Stimulated activated effector memory CD8-positive, alpha-beta T cell treated with anti-CD3 and anti-CD28 coated beads, Interleukin-12 subunit alpha, Interleukin-12 subunit beta, amount 100 ng/mL, for 72 hours (primary cell): ENCODE measurements at places on chromosomes 2 and 18.

GRCh38 chr2:20428717-20429490, 18.0 kb upstream of the RHOB start:
- no peak for DNase-seq

DNA sequence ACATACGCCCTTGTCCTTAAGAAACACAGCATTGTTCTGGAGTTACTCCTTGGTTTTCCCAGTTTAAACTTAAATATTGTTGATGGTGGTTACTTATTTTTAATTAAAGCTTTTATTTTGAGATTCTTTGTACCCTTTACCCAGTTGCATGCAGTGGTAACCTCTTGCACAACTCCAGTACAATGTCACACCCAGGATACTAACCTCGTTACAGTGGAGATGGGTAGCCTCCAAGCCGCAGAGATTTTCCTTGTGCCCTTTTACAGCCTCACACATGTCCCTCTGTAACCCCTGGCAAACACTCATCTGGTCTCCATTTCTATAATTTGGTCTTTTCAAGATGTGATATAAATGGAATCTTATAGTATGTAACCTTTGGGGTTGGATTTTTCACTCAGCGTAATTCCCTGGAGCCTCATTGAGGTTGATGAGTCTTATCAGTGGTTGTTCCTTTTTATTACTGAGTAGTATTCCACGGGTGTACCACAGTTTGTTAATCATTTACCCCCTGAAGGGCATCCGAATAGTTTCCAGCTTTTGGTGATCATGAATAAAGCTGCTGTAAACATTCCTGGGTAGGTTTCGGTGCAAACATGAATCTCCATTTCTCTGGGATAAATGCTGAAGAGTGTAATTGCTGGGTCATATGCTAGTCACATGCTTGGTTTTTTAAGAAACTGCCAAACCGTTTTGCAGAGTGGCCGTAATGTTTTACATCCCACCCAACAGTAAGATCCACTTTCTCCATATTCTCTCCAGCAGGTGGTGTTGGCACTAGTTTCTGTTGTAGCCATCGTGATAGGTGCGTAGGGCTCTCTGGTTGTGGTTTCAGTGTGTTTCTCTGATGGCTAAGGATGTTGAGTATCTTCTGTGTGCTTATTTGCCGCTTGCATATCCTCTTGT, 68.6 kb downstream of the DGKD start:
- DNase-seq: no peak

GRCh38 chr2:98464772-98465310, 20.2 kb downstream of the INPP4A start:
- no peak for DNase-seq

DNA sequence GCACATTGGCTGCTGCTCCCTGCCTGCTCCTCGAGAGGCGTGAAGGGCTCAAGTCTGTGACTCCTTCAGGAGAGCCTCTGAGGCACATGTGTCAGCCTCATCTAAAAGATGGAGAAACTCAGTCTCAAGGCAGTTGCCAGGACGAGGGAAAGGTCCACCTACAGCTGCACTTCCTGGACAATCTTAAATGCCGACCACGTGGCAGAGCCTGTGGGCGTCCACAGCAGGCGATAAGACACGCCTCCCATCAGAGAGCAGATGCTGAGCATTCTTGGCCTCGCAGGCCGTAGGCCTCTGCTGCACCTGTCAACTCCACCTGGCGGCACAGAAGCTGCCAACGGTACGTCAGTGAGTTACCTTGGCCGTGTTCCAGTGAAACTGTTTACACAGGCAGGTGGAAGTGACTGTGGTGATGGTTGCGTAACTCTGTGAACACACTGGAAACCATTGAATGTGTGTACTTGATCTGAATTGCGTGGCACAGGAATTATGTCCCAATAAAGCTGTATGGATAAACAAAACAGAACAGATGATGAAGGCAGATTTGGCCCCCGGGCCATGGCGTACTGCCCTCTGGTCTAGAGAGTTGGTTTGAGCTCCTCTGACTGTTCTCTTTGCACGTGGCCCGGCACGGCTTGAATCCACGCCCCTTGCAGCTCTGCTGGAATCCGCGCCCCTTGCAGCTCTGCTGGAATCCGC, 114.5 kb downstream of the RNF144A start:
- no peak for DNase-seq

DNA sequence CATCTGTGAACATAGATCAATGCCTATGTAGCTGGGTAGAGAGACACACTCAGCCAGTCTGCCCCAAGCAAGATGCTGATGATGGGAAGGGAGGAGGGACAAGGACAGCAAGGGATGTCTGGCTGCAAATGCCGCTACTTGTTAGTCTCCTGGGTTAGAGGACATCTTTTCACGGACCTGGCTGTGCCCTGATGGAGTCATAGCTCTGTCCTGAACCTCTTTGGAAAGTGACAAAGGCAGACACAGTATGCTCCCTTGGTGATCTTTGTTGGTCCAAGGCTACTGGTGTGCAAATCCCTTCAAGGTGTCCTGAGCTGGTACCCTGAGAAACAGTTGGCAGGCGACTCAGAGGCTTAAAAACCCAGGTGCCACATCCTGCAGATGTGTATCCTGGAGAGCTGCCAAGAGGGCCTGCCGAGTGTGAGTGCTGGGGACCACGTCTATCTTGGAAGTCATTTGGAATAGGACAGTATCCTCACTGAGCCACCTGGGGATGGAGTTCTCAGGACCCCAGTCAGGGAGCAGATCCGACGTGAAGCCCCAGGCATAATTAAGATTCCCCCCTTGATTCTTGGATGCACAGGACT, 10.8 kb downstream of the FOSL2 start:
- DNase-seq: no peak

- no peak for DNase-seq
These were observed 54.3 kb downstream of the RAB10 start for GRCh38 chr2:26088038-26088643.

DNA sequence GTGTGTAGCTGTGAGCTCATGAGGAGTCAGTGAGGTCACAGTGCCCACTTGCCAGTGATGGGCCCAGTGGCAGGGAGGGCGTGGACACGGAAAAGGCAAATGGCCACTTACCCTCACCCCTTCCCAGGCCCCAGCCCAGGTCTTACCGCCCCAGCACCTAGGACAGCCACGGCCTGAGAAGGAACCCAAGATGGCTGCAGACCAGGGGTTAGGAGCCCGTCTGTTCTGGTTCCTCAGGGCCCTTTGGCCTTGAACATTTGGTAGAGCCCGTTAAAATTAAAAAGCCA, 74.1 kb downstream of the EMX1 start:
- no peak for DNase-seq

DNA sequence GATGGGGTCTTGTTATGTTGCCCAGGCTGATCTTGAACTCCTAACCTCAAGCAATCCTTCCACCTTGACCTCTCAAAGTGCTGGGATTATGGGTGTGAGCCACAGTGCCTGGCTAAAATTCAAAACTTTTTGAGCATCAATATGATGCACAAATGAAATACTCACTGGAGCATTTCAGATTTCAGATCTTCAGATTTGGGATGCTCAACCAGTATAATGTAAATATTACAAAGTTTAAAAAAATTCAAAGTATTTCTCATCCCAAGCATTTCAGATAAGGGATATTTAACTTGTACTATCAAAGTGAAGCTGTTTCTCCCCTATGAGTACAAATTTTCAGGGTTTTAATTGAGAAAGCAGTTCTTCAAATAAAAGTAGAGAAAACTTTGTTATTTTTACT, 164.1 kb upstream of the CCDC68 start:
- no peak for DNase-seq

DNA sequence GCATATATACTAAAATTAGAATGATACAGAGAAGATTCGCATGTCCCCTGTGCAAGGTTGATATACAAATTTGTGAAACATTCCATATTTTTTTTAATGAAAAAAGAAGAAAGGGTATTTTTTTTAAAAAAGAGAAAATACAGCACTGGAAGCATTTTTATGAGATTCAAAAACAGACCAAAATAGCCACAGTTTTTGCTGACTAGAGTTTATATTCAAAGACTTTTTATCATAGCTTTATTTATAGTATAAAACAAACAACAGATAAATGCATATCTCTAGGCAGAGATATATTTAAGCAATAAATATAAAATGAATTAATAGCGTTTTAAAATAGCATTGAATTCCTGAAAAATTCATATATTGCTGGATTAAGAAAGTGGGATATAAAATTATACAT, 436.5 kb upstream of the ACVR2A start:
- DNase-seq: no peak

GRCh38 chr2:199951023-199951422, 4.3 kb downstream of the TYW5 start:
- DNase-seq: no peak

- no peak for DNase-seq
These were observed 602 bp upstream of the ADAM17 start for GRCh38 chr2:9556121-9556743.

DNA sequence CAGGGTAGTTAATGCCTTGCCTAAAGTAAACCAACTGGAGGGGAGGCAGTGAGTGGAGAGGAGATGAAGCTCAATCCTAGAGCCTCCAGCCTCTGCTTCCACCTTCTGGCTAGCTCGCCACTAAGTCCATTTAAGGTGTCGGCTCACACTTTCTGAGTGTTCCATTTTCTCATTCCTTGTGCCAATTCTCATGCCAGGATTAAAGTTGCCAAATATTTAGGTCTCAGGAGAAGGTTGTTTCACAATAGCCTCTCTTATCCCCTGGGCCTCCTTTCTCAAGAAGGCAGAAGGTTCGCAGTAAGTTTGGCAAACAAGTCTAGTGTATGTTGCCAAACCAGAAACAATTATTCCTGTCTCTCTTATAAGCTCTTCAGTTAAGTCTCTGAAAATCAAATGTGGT, 57.2 kb downstream of the TACR1 start:
- no peak for DNase-seq

DNA sequence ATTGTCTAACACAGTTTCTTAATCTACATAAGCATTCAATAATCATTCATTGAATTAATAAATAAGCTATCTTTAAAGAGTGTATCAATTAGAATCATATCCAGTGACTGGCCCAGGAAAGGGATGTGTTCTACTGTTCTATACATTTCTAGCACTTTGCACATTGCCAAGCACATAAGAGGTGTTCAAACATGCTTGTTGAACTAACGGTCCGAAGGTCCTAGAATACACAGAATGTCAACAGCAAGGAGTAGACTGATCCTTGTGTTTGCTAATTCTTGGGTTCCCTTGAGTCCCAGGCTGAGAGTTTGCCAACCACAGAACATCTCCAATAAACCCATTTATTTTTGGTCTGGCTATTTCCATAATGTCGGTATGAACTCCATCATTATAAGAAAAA, 331.7 kb upstream of the DCC start:
- no peak for DNase-seq

- peak; percentile 20 for DNase-seq
These were observed 2.2 kb downstream of the STAMBP start for GRCh38 chr2:73830871-73831401.

DNA sequence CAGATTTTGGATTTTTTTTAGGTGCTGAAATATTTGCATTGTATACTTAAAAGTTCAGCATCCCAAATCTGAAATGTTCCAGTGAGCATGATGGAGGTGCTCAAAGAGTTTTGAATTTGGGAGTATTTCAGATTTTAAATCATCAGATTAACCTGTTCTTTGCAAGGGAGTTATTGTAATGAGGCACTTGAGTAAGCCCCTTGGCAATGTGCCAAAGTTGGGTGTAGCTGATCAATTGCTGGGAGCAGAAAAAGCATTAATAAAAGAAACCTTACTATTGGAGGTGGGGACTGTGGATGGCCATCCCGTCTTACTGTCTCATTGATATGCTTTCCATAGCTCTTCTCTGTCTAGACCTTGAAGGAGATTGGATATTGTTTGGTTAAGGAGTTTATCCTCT, 28.3 kb downstream of the MALT1 start:
- DNase-seq: no peak

GRCh38 chr2:144510294-144510991, 9.5 kb downstream of the ZEB2 start:
- no peak for DNase-seq

DNA sequence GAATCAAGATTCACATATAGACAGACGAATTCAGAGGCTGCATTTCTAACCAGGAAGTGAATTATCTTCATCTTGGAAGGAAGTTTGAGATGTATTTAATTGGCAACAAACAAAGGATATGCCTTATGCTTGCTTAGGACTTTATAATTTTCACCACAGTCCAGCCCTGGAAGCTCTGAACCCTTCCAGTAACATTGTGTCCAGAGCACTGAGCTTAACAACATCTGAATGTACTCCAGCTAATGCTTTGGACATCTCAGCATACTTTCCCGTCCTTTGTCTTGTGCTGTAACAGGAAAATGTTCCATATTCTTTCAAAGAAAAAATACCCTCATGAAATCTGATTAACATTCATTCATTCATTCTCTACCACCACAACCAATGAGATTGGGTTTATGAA, 136.3 kb upstream of the SPATS2L start:
- no peak for DNase-seq

- DNase-seq: no peak
These were observed 14.6 kb downstream of the CYP27C1 start for GRCh38 chr2:127205218-127206125.

GRCh38 chr2:66455490-66455889, 20.6 kb downstream of the MEIS1 start:
- DNase-seq: no peak

DNA sequence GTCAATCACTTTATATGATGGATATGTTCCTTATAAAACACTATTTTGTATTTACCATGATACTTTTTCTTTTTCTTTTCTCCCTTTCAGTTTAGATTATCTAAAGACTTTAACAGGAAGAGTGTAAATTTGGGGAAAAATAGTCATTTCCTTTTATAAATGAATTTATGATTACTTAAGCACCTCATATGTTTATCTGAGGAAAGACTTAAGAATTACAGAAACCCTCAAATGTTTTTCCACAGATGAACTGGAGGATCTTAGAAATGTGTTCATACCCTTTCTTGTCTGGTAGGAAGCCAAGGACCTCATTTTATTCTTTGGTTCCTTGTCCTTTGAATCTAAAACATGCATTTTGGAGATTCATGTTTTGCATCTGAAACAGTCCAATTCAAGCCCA, 36.7 kb downstream of the MAPRE2 start:
- DNase-seq: no peak

GRCh38 chr2:241087420-241088268, 14.4 kb downstream of the MTERF4 start:
- DNase-seq: no peak

DNA sequence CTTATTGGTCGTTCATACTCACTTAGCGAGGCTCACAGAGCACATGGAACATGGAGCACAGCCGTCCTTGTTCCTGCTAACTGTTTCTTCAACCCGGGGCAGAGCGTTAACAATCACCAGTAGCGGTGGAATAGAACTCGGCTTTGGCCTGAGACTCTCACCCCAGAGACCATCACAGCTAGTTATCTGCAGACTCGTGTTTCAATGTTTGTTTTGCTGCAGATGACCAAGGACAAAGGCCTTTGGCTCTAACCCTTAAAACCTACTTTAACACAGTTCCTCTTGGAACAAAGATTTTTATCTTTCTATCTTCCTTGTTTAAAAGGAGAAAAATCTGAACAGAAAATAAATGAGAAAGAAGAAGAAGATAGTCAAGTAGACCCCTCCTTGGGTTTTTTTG, 320.2 kb upstream of the UBE2E3 start:
- no peak for DNase-seq

GRCh38 chr2:27001950-27002349, 30.8 kb upstream of the TMEM214 start:
- no peak for DNase-seq

- DNase-seq: no peak
These were observed 101.5 kb downstream of the AFF3 start for GRCh38 chr2:100040906-100041305.

GRCh38 chr18:78410094-78410786, 569.4 kb upstream of the SALL3 start:
- no peak for DNase-seq

GRCh38 chr2:12151716-12152115, 405.3 kb downstream of the LPIN1 start:
- DNase-seq: no peak
